Stimulated activated CD4-positive, alpha-beta T cell treated with anti-CD3 and anti-CD28 coated beads, Interleukin-15, amount 100 ng/mL, for 48 hours (primary cell): ENCODE measurements at places on chromosomes 5 and 9.

GRCh38 chr5:138565100-138565821 lies 9.9 kb downstream of the HSPA9 start:
- DNase-seq: no peak

DNA sequence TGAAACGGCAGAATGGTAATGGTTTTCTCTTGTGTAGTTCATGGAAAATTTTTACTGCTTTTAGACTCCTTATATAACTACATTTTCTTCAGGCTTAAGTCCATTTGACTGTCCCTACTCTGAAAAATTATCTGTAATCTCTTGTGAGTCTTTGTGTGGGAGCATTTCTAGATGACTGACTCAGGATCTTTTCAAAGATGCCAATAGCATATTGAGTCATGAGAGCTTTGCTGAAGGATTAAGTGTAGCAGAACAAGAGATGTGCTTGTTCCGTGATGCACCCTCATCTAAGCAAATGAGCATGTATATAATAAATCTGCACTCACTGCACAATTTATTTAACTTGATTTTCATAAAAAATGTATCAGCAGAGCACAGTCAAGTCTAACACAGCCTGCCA lies 298.7 kb upstream of the CDH6 start:
- no peak for DNase-seq

GRCh38 chr9:111613436-111614040 lies 14.1 kb upstream of the PTGR1 start:
- DNase-seq: no peak

DNA sequence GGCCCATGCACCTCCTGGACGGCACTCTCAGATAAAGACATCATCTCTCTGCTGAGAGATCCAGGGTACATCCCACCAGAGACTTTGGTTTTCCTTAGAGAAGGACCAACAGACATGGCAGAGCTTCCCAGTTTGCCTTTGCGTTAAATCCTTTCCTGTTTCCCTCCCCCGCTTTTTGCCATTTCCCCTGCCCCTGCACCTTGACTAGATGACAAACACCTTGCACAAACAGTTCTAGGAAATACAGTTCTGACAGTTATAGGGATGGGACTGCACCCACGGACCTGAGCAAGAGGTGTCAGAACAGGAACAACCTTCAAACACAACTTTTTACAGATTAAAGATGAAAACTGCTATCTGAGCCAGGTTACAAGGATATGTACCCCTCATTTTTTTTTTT lies 288.9 kb downstream of the MSX2 start:
- DNase-seq: no peak

DNA sequence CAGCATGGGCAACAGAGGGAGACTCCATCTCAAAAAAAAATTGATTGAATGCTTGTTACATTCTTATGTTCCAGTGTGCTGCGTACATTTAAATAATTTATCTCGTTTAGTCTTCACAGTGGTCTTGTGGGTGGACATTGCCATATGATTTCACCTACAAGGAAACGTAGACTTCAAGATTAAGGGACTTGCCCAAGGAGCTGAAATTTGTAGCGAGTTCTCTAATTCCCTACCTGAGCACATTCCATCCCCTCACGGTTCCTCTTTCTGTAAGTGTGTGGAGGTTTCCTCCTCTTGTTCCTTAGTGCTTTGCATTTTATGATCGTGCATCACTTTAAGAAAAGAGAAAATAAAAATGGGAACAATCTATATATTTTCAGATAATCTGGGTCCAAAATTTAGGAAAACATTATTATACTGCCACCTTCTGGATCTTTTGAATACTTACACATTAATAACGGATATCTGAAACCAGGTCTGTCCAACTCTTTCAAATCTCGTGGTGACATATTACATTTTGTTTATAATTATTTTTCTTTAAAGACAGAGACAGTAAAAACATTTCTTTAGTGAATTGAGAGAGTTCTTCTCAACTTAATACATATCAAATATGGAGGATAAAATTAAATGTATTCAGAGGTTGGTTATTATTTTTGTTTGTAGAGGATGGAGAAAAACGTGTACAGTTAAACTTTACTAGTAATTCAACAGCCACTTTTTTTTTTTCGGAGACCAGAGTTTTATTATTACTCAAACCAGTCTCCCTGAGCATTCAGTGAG lies 29.9 kb upstream of the C7 start:
- no peak for DNase-seq

- DNase-seq: no peak
Measured at GRCh38 chr5:154237946-154238345, 47.4 kb downstream of the GALNT10 start.

DNA sequence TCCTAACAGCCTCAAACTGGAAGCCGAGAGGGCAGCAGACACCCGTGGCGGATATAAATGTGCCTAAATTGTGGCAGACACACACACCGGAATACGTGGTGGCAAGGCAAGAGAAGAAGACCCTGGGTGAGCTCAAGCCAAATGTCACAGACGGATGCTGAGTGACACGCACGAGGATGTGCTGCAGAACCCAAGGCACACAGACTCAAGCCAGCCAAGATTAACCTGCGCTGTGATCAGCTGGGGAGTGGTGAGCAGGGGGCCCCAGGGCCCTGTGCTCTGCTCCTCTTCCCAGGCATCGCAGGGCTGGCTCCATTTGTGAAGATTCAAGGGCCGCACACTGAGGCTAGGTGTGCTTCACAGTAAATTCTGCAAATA lies 16.4 kb downstream of the SEMA4D start:
- DNase-seq: no peak

DNA sequence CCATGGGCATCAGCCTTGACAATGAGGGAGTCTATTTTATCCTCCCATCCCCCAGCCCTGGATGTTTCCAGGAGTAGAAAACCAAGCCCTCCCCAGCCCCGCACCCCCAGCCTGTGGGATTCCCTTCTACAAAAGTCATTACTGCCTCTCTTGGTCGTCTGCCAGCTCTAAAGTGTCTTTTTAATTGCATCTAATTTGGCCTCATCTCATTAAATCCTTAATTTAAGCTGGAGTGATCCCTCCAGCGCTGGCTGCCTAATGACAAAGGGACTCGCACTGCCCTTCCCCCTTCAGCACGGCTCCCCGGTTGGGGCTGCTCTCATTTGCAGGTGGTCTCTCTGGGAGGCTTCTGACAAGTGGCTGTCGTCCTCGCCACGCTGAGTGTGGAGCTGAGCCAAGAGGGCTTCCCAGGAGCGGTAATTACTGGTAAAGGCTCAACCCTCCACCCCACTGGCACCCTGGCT lies 107.9 kb upstream of the ALDH1B1 start:
- DNase-seq: no peak

GRCh38 chr9:694092-694402 lies 147.4 kb upstream of the DMRT1 start:
- no peak for DNase-seq

DNA sequence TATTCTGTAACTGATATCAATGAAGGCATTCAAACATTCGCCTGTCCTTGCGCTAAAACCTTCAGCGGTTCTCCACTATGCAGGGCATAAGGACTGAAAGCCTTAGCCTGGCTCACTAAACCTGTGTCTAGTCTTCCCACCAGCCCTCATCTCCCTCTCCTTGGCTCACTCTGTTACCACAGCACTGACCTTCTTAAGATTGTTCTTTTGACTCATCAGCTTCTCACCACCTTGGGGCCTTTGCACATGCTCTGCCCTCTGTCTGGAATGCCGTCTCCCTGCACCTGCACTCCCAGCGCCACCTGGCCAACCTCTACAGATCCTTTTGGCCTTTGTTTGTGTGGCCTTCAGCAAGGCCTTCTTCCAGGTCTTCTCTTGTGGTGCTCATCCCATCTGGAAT lies 131.8 kb upstream of the IER5L start:
- no peak for DNase-seq

- DNase-seq: no peak
Measured at GRCh38 chr9:12195456-12195855, 497.7 kb upstream of the TYRP1 start.

DNA sequence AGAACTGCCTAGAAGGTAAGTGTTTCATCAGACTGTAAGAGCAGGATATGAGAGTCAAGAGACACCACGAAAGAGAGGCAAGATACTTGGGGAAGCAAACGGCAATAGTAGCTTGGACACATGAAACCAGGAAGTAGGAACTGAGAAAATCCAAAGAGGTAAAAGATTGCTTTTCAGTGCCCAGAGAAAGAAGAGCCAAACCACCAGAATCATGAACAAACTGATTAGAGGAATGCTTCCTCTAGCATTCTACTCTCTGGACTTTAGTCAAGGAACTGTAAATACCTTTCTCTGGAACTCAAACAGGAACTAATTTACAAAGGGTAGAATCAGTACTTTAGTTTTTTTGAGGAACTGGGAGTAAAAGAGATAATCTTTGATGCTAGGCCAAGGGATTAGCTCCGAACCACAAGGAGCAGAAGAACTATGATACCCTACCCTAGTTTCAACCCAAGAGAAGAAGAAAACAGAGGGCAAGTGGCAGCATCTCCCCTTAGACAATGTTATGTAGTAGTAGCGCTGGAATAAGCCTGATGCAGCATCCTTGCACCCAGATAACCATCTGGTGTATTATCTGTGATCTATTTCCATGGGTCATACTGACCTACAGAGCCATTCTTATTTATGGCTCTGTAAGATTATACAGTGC lies 41.3 kb downstream of the EFCAB9 start:
- DNase-seq: no peak

- DNase-seq: no peak
Measured at GRCh38 chr9:35760651-35761050, 6.6 kb upstream of the MSMP start.

DNA sequence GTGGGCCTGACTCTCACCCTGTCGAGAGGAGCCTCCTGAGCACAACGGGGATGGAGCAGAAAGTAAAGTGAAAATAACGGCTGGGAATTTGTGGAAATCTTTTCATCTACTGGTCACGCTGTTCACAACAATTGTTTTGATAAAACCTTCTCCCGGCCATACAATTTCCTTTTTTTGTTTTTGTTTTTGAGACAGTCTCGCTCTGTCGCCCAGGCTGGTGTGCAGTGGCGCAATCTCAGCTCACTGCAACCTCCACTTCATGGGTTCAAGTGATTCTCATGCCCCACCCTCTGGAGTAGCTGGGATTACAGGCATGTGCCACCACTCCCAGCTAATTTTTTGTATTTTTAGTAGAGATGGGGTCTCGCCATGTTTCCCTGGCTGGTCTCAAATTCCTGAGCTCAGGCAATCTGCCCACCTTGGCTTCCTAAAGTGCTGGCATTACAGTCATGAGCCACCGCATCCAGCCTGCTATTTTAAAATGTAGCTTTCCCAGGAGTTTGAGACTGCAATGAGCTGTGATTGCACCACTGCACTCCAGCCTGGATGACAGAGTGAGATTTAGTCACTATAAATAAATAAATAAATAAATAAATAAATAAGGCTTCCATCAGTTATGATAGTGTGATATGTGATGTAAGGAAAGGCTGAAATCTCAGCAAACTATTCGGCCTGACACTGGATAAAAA lies 73.5 kb upstream of the PTGER4 start:
- no peak for DNase-seq

- no peak for DNase-seq
Measured at GRCh38 chr5:143812085-143812705, at the start of gene HMHB1. Gene HMHB1, plus strand, starts transcription at chr5:143812161.

DNA sequence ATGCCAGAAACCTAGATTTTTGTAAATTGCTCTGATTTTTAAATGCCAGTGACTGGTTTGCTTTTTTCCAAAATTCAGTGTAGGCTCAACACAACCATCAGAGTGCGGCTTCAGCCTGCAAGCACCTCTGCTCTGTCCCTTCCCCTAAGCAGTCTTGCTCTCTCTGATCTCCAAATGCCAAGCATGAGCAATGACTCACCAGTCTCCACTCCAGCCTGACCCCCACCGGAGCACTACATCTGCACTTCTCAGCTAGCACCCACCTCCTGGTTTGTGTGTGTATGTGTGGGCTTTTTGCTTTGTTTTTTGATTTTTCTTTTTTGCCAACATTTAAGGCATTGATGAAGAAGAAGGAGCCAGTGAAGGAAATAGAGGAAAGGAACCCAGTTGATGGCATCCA lies 61.4 kb upstream of the ADRA1B start:
- DNase-seq: no peak

- no peak for DNase-seq
Measured at GRCh38 chr5:88880201-88880600, 2.8 kb downstream of the MEF2C start.

- peak; percentile 43 for DNase-seq
Measured at GRCh38 chr5:138336952-138337684, 948 bp upstream of the FAM53C start.

DNA sequence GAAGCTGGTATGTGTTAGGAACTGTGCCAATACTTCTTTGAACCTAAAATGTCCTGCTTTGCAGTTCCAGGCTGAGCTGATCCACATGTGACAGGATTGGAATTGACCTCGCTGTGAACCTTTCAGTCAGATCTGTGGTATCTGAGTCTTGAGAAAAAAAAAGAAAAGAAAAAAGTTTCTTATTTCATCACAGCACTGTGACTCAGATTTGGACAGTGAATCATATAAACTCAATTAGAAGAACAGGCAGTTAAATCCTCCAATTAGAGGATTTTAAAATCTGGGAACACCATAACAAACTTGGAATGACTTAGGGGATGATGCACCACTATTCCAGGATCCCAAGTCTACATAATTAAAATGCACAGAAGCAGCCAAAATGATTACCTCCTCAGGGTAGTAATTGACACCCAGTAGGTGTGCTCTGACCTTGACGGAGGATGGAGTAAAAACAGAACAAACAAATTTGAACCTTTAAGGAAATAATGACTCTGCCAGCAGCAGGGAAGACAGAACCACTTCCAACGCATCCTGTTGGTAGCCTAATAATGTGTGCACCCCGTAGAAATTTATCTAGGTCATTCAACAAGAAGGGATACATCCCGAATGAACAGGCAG lies 57.8 kb upstream of the RAI14 start:
- no peak for DNase-seq

GRCh38 chr5:114473541-114473940 lies 111.7 kb downstream of the KCNN2 start:
- no peak for DNase-seq

GRCh38 chr5:84063041-84063440 lies 321.6 kb downstream of the EDIL3 start:
- no peak for DNase-seq
